Mesothelial cell of epicardium (in vitro differentiated cells): ENCODE measurements at places on chromosomes 7 and 10.
A peak's percentile ranks its signal among the peaks of the same experiment; 100 is the strongest.

DNA sequence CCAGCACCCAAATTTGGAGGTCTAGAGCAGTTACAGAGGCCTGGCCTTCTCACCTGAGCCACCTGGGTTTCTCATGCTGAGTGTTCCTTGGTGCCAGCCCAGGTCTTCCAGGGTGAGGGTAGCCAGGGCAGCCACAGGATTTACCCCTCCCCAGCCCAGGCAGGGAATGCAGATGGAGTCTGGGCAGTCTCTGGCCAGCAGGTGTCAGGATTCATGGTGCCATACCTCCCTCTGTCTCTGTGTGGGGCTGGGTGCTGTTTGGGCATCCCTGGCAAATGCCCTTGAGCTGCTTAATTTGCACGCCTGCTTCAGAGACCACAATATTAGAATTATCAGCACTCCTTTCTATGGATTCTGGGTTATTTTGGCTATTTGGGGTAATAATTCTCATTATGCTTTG is 246.7 kb downstream of the GFRA1 start:
- no peak overlapping the region for H3K4me3 ChIP-seq
- H3K27ac ChIP-seq: no peak overlapping the region
- H3K4me1 ChIP-seq: peaks cover 5% of the 10 kb centered on the region
- H3K27me3 ChIP-seq: no peaks in the 10 kb centered on the region
- H3K36me3 ChIP-seq: no peaks in the 10 kb centered on the region
- DNase-seq: no peak

DNA sequence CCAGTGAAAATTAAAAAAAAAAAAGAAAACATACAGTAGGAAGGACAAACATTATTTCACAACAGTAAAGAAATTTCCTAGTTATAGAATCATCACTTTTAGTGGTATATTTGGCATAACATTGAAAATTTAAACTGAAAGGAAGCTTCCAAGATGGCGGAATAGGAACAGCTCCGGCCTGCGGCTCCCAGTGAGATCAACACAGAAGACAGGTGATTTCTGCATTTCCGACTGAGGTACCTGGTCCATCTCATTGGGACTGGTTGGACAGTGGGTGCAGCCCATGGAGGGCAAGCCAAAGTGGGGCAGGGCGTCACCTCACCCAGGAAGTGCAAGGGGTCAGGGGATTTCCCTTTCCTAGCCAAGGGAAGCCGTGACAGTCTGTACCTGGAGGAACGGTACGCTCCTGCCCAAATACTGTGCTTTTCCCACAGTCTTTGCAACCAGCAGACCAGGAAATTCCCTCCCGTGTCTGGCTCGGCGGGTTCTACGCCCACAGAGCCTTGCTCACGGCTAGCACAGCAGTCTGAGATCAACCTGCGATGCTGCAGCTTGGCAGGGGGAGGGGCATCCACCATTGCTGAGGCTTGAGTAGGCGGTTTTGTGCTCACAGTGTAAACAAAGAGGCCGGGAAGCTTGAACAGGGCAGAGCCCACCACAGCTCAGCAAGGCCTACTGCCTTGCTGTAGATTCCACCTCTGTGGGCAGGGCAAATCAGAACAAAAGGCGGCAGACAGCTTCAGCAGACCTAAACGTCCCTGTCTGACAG is 19.4 kb downstream of the PON3 start:
- no peak overlapping the region for H3K27ac ChIP-seq
- no peak overlapping the region for H3K4me3 ChIP-seq
- no peaks in the 10 kb centered on the region for H3K27me3 ChIP-seq
- no peak for DNase-seq
- no peaks in the 10 kb centered on the region for H3K36me3 ChIP-seq
- no peaks in the 10 kb centered on the region for H3K4me1 ChIP-seq

- H3K4me1 ChIP-seq: no peaks in the 10 kb centered on the region
- H3K27me3 ChIP-seq: peaks cover 2% of the 10 kb centered on the region
- H3K27ac ChIP-seq: no peak overlapping the region
- no peak overlapping the region for H3K4me3 ChIP-seq
- H3K36me3 ChIP-seq: no peaks in the 10 kb centered on the region
Measured at GRCh38 chr10:69096045-69096444, 8.1 kb downstream of the SRGN start.

GRCh38 chr10:121112136-121112535 is 261.0 kb downstream of the WDR11 start:
- H3K36me3 ChIP-seq: peaks cover 7% of the 10 kb centered on the region
- H3K4me3 ChIP-seq: no peak overlapping the region
- no peaks in the 10 kb centered on the region for H3K27me3 ChIP-seq
- peaks cover 44% of the 10 kb centered on the region for H3K4me1 ChIP-seq
- H3K27ac ChIP-seq: peak overlapping the region; percentile 97
- DNase-seq: no peak

DNA sequence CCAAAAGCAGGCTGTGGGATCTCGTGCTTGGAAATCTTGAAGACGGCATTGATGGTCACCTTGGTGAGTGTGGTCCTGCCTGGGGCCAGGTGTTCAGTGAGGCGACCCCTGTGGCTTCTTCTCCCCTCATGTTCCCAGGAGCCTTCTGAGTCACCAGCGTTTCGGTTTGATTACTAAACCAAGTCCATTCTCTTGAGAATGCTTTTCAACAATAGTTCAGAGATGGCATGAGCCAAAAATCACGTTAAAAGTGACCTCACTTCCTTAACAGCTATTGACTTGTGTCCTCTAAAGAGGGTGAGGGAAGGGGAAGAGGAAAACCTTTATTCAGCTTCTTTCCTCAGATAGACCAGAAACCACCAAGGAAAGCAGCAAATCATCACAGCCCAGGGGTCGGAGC is 315.2 kb downstream of the GATA3 start:
- H3K4me3 ChIP-seq: no peak overlapping the region
- peaks cover 12% of the 10 kb centered on the region for H3K4me1 ChIP-seq
- no peak for DNase-seq
- no peaks in the 10 kb centered on the region for H3K27me3 ChIP-seq

GRCh38 chr10:94383530-94383929 is 18.8 kb upstream of the TBC1D12 start:
- peaks cover 15% of the 10 kb centered on the region for H3K4me1 ChIP-seq
- H3K4me3 ChIP-seq: no peak overlapping the region
- no peak overlapping the region for H3K27ac ChIP-seq
- H3K36me3 ChIP-seq: no peaks in the 10 kb centered on the region
- DNase-seq: no peak
